ENCODE measurements at places on chromosomes 6 and 20.

DNA sequence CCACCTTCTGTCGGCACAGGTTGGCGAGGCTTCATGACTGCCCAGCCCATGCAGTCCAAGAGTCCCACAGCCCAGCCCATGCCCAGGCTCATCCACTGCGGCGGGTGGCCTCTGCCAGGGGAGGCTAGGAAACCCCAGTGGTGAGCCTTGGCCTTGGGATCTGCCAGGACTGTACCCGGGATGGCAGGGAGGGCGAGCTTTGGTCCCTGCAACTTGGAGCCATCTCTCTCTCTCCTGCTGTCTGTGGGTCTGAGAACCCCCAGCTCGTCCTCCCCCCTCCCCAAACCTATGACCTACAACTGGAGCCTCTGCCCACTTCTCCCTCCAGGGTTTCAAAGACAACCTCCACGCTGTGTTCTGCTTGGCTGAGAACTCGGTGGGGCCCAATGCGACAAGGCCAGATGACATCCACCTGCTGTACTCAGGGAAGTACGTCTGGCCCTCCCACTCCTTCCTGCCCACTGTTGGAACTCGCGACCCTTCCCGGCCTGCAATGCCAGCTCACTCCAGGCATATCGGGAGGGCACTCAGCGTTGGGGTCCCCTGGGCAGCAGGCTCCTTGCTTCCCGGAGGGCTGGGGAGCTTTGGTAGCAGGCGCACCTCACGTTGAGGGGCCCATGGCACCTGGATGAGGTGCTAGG lies 19.7 kb downstream of the NPEPL1 start:
- no peak for DNase-seq

DNA sequence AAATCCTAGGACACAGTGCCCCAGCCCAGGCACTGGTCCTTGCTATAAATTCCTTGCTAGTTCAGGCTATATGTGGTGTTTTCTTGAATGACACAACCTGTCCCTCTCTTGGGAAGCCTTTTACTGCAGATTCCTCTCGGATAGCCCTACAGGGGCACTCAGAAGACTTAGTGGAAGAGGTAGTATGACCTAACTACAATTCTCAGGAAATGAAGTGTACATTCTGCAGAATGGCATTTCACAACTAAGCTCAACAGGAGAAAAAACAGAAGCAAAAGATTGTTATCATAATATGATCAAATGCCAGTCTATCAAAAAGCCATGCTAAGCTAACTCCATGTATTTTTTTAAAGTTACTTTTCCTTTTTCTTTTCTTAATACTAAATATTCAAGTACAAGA lies 66.3 kb upstream of the FBXL4 start:
- DNase-seq = no peak

- DNase-seq = no peak
These were observed 992.5 kb upstream of the CITED2 start for GRCh38 chr6:140366991-140367390.

GRCh38 chr20:38471987-38472512 lies 593 bp upstream of the RALGAPB start:
- DNase-seq = no peak

GRCh38 chr6:147709396-147710272 lies 201.1 kb downstream of the SAMD5 start:
- DNase-seq = no peak

- DNase-seq = no peak
These were observed 43.4 kb upstream of the ARHGAP18 start for GRCh38 chr6:129753422-129753821.

- DNase-seq = no peak
These were observed 19.2 kb downstream of the BLTP3A start for GRCh38 chr6:34810936-34811632.

- DNase-seq = no peak
These were observed 53.7 kb upstream of the PDYN start for GRCh38 chr20:2047456-2048092.

DNA sequence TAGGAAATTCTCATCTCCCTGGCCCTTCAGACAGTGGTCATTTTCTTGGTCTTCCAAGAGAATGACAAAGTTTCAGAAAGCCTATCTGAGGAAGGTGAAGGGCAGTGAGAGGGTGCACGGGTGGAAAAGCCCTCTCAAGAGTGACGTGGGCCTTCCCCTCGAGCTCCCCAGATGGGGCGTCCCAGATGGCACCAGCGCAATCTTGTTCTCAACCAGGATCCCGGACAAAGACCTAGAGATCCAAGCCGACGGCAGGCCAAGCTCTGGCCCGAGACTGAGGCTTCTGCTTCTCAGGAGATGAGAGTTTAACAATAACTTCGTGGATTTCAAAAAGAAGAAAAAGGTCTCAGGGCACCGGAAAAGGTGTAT lies 797 bp upstream of the ZNF133 start:
- DNase-seq = no peak

Data from NCI-H526 (cell line).